ENCODE measurements at places on chromosomes 3 and 15.

DNA sequence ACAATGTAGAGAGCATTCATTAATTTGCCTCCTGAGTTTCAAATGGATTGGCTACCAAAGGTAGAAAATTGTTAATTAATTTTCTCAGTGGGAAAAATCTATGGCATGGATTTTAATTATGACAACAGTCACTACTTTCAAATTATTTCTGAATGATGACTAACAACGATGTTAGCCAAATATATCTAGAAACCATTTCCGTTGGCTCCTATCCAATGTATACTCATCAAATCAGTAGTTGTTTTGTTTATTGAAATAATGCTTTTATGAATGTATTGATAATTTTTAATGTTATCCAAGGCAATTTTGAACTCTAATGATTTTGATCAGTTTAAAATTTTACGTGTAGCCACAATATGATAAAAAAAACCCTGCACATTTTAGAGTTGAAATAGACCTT, 333.4 kb downstream of the NAALADL2 start:
- DNase-seq = no peak

- DNase-seq = no peak
Measured at GRCh38 chr15:98077186-98077585, 116.7 kb downstream of the ARRDC4 start.

DNA sequence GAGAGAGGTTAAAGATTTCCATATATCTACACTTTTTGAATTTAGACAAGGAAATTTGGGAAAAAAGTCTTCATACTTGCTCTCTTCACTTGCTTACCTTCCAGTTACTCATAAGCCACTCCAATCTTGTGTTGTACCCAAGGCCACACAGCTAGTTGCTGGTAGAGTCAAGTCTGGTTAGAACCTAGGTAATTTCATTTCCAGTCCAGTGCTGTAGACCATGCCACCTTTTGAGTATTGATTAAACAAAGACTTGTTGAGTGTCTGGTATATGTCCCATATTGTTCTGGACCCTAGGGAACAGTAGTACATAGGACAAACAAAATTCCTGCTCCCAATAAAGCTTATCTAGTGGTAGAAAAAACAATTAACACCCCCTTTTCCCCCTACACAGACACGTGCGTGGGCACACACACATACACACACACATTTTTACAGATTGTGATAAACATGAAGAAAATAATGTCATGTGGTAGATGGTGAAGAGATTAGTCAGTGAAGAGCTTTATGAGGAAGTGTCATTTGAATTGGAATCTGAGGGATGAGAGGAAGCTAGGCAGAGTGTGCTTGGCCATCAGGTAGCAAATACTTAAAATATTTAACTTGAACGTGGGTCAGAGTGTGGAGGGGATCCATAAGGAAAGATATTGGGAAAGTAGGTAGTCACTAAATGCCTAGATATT, 2.1 kb downstream of the CMC1 start:
- DNase-seq = no peak

GRCh38 chr15:78828920-78829319, 17.7 kb upstream of the ADAMTS7 start:
- DNase-seq = no peak

DNA sequence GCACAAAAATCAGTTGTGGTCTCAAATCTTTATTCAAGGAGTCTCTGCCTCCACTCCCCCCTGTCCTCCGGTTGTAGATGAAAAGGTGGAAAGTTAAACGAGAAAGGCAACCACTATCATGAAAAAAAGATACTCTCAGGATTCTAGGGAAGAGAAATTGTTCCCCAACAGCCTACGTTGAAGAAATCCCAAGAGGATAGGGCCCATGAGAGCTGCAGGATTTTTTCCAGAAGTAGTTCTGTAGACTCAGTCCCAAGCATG, 14.3 kb downstream of the ZIC1 start:
- no peak for DNase-seq

- no peak for DNase-seq
Measured at GRCh38 chr3:149662240-149662887, 4.5 kb upstream of the WWTR1 start.

DNA sequence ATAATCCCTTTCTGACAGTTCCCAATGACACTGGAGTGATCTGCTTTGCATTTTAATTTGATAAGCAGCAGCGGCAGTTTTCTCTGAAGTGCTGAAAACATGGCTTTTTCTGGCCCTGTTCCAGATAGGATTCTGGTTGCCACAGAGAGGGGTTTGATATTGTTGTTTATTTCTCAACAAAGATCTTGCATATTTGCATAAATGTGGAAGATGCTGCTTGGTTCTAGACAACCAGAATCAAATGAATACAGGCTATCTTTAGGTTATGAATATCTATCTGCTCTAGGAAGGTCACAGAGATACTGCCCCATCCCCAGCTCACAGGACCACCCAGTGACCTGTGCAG, 137.1 kb downstream of the ZNF609 start:
- no peak for DNase-seq

DNA sequence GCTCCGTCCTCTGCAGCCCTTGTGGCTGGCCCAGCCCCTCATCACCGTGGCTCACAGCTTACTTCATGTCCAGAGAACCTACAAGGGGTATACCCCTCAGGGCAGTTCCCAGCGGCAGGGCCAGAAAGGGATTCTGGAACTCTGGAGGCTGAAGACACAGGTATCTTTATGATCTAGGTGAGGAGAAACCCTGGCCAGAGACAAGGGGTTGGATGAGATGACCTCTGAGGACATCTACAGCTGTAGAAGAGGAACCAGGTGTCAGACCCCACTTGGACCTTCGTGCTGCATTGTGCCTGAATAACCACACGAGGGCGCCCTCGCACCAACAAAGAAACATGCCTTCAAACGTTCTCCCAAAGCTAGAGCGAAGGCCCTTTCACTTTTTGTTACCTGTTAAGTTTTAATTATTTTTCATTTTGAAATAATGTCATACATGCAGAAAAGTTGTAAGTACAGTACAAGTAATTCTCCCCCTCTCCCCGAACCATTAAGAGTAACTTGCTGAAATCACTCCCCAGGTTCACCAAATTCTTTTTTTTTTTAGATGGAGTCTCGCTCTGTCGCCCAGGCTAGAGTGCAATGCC, 118.7 kb upstream of the SMAD3 start:
- DNase-seq = peak; percentile 73

GRCh38 chr15:62046078-62046743, 14.0 kb downstream of the VPS13C start:
- DNase-seq = no peak

DNA sequence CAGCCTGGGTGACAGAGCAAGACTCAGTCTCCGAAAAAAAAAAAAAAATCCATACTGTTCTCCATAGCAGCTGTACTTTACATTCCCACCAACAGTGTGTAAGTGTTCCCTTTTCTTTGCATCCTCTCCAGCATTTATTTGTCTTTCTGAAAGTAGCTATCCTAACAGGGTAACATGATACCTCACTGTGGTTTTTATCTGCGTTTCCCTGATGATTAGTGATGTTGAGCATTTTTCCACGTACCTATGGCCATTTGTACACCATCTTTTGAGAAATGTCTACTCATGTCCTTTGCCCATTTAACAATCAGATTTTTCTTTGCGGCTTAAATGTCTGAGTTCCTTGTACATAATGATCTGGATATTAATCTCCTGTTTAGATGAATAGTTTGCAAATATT, 119.3 kb downstream of the RFX7 start:
- DNase-seq = no peak

DNA sequence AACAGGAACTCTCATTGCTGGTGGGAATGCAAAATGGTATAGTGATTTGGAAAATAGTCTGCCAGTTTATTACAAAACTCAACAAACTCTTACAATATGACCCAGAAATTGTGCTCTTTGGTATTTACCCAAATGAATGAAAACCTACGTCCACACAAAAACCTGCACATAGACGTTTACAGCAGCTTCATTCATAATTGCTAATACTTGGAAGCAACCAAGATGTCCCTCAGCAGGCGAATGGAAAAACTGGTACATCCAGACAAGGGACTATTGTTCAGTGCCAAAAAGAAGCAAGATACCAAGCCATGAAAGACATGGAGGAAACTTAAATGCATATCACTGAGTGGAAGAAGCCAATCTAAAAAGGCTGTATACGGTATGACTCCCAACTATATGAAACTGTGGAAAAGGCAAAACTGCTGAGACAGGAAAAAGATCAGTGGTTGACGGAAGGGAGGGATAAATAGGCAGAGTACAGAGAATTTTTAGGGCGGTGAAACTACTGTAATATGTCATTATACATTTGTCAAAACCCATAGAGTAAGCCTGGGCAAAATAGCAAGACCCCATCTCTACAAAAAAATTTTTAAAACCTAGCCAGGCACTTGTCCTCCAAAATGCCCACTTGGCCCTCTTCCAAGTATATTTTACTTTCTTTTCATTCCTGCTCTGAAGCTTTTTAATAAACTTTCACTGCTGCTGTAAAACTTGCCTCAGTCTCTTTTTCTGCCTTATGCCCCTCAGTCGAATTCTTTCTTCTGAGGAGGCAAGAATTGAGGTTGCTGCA, 4.9 kb upstream of the MKRN2OS start:
- no peak for DNase-seq

DNA sequence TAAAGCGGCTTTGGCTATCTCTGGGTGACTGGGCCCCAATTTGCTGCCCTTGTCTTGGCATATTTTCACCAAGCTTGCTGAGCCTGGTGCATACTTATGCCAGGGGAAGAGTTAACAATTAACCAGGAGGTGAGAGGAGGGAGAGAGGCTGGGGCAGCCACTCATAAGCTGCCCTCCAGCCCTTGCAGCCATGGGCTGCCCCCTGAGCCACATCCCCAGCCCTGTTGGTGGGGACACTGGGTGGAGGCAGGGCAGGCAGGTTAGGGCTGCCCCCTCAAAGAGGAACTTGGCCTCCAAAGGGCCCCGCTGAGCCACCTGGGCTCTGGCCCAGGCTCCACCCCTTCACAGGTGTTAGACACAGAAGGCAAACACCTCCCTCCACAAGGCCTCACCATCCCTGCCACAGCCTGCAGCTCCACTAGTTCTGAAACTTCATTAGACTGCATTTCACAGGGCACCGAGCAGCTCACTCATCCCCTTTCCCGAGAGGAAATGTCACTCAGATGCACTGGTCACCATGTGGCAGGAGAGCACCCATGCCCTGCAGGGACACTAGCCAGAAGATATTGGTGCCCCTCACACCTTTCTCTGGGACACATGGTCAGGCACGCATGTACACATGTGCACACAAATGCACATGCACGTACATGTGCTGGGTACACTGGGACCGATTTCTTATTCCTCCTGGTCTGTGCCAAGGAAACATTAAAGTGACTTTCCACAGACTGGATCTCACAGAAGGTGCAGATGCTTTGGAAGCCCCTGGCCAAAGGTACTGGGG, 20.2 kb downstream of the AMOTL2 start:
- DNase-seq = no peak

DNA sequence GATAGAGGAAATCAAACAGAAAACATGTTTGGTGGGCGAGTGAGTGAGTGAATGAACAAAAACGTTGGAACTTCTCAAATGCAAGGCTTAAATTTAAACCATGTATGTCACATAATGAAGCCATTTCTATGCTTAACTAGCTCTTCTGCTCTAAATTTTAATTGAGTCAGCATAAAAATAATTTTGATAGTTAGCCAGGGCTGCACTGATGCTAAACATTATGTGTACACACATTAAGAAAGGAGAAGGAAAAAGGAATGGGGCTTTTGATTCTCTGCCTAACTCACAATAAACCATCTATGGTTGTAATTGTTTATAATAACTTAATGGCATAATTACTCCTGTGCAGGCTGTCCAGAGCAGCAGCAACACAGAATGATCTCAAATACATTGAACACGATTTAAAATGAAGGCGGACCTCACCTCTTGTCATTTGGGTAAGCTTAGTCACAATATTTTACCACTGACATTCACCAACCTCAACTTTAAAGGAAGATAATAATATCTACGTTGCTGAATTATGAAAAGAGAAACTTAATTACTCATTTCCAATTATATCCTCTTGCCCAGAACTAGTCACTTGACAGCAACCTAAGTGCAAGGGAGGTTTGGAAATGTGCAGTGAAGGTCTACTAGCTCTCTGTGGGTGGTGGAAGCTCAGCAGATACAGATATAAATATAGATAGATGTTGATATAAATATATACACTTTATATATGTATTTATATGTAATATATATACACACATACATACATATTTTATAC, 318.4 kb upstream of the TRIM42 start:
- no peak for DNase-seq

DNA sequence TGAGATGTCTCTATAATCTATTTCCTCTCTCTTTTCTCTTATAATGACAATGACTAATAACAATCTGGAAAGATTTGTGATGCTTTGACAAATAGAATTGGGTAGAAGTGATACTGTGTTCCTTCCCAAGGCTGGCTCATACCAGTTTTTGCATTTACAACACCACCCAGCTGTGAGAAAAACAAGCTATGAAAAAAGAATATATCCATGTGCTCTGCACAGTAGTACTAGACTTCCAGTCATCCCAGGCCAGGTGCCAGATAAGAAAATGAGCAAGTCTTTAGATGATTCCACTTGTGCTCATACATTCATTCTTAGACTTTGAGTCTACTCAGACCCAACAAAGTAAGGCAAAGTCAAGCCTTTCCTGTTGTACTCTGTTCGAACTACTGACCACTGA, 350.2 kb upstream of the POU1F1 start:
- DNase-seq = no peak

DNA sequence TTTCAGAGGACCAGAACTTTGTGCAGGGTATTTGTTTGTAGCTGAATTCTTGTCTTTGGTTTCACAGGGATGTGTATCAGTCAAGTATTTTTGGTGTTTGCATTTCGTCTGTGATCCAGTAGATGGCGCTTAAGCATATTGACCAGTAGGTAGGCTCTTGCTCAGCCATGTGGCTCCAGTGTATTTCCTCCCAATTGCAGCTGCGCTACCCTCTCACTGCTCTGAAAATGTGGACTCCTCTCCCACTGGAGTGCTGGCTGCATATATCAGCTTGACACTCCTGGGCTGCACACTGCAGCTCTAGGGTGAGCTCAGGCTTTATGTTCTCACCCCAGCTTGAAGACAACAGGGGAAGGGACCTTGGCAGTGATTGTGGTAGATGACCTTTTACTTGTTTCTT, 1264.3 kb upstream of the ALCAM start:
- no peak for DNase-seq

DNA sequence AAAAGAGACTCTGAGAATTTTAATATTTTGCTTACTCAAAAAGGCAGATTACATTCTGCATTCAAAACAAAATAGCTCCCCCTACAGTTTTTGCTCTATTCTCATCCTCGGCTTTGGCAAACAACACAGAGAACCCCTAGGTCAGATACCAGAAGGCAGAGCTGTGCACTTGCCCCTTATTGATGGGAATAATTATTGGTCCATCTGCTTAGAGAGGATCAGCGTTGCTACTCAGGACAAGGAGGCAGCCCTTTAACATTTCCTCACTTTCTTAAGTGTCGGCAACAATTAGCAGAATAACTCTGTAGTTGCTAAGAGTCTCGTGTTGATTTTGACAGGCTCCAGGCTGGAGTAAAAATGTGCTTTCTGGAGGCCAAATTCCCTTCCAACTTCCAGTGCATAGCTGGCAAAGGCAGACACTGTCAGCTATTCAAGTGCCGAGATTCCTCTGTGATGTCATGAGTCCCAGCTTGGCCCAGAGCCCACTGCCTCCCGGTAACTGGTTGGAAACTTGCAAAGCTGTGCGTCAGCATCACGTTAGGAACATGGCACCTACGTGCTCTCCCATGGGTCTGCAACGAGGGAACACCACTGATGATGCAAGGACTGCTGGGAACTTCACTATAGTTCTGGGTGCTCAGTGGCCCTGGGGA, 482.7 kb upstream of the ADAMTS9 start:
- DNase-seq = no peak

- DNase-seq = peak; percentile 63
Measured at GRCh38 chr3:196518966-196519717, 4.0 kb upstream of the SMCO1 start.
